Activated CD4-positive, alpha-beta T cell treated with anti-CD3 and anti-CD28 coated beads, Interleukin-2, amount 10 ng/mL, durations not matched to agents 7 days and 5 days (primary cell): ENCODE measurements at places on chromosomes 6 and 20. TPM values are rescaled to one million over a fixed set of nuclear protein-coding genes. Genes with fewer than 3 reads are reported as not detected.

- no peaks in the 10 kb centered on the region for H3K4me1 ChIP-seq
- H3K4me3 ChIP-seq = no peak overlapping the region
- DNase-seq = no peak
- H3K36me3 ChIP-seq = no peaks in the 10 kb centered on the region
These were observed 13.9 kb upstream of the PXDC1 start for GRCh38 chr6:3765415-3765814.

DNA sequence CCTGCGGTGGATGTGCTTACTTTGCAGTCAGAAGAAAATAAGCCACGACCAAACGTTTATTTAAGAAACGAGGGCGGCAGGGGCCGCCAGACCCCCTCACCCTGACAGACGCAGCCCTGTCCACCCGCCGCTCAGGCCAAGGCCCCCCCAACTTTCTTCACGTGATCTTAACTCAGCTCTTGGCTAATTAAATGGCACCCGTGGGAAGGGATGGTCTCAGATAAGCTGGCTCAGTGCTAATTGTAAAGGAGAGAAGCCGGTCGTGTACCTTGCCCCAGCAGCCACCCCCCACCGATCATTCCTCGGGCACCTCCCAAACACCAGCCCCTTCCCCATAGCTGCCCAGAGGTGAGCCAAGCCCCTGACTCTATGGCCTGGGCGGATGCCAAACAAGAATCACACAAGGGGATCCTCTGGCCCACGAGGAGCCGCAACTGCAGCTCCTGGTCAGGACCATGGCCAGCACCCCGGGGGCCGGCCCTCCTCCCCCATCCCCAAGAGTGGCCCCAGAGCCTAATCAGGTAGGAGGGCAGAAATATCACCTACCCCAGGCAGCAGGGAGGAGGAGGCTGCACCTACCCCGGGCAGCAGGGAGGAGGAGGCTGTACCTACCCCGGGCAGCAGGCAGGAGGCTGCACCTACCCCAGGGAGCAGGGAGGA is 11.2 kb downstream of the KCNQ2 start:
- no peaks in the 10 kb centered on the region for H3K4me1 ChIP-seq
- no peaks in the 10 kb centered on the region for H3K36me3 ChIP-seq
- no peak overlapping the region for H3K27ac ChIP-seq
- H3K27me3 ChIP-seq = no peaks in the 10 kb centered on the region
- no peak overlapping the region for H3K4me3 ChIP-seq
- peak; percentile 23 for DNase-seq

GRCh38 chr6:116793224-116793623 is 27.7 kb upstream of the FAM162B start:
- no peaks in the 10 kb centered on the region for H3K27me3 ChIP-seq
- no peak for DNase-seq
- no peaks in the 10 kb centered on the region for H3K36me3 ChIP-seq

DNA sequence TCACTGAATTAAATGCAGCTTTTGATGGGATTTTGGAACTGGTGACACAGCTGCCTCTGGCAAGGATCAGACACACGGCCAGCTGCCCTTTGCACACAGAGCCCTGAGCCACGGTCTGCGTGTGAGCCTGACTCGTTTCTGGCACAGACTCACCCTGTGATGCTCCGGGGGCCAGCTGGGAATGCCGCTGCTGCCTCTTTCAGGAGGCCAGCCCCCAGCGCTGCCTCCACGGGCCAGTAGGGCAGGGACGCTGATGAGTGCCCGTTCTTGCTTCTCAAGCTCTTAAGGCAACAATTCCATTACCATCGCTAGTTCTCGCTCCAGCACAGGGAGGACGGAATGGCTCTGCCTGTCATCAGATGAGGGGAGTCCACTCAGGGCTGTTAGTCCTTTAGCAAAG is 61.6 kb downstream of the IRF4 start:
- no peak overlapping the region for H3K4me3 ChIP-seq
- H3K4me1 ChIP-seq = peaks cover 33% of the 10 kb centered on the region
- no peaks in the 10 kb centered on the region for H3K27me3 ChIP-seq
- no peak for DNase-seq
- no peak overlapping the region for H3K27ac ChIP-seq

Gene CCM2L
- not detected for total RNA-seq

- no peaks in the 10 kb centered on the region for H3K27me3 ChIP-seq
- H3K4me1 ChIP-seq = no peaks in the 10 kb centered on the region
- H3K27ac ChIP-seq = no peak overlapping the region
- DNase-seq = no peak
- no peaks in the 10 kb centered on the region for H3K36me3 ChIP-seq
These were observed 172.9 kb upstream of the SASH1 start for GRCh38 chr6:148169706-148170105.
